ENCODE measurements at places on chromosomes 1 and 21.

DNA sequence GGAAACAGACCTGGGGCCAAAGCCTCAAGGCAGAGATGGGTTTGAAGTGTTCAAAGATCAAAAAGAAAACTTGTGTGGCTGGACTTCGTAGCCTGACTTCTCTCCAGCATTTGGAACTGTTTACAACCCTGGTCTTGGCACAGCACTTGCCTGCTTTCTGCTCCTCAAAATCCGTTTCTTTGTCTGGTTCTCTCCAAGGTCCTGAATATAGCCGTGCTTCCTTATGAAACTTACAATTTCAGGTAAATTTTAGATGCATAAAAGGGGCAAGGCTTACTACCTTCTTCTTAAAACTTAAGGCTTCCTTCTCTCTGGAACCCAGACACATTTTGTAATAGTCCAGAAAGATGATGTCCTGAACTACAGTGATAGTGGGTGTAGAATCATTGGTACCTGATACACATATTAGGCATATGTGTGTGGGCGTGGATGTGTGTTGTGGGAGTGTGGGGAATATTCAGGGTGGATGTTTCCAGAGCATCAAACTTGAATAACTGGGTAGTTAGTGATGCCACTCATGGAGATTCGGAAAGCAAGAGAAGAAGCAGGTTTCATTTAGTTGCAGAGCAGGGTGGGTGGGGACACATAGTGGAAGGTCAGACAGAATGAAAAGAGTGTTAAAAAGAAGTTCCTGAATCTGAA is 26.4 kb upstream of the FAM78B start:
- DNase-seq = no peak

DNA sequence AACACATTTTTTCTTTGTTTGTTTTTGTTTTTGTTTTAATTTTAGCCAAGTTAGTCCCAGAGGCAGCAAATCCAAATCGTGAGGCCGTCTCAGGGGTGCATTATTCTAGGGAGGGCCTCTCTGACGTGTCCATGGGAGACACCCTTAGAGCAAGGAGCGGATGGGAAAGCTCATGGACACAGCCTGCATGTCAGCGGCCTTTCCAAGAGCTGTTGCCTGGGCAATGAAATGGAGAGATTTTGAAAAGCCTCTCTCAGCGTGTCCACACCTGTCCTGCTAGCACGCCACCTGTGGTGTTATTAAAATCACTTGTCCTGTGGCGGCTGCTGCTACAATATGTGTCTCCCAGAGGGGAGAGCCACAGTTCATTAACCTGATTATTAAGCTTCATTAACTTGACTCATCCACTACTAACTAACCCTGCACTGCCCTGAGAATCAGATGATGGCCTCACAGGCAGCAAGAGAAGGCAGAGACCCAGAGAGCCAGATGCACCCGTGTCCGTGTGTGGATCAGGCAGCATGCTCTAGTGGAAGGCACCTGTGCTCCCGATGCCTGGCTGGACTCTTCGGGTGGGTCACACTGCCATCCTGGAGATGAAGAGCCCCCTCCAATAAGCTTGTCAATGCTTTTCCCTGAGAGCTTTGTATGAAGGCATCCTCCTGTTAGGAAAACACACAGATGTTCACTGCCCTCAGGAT is 133.3 kb downstream of the PGBD5 start:
- no peak for DNase-seq

GRCh38 chr1:21775985-21776562 is 6.9 kb downstream of the USP48 start:
- DNase-seq = no peak

DNA sequence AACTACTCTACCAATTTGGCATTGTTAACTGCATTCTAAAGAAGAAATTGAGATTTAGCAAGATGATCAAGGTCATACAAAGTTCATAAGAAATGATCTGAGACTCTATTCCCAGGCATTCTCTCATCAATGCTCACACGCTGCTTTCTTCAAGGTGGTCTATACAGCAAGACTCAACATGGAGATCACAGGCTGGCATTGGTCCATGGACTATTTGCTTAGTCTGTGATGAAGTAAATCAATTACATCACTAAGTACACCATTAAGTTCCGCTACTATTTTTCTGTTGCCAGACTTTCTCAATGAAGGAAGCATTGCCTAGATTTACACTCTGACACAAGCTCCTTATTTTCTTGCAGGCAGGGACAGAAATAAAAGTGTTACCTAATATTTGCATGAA is 51.9 kb upstream of the CYP2J2 start:
- DNase-seq = no peak

DNA sequence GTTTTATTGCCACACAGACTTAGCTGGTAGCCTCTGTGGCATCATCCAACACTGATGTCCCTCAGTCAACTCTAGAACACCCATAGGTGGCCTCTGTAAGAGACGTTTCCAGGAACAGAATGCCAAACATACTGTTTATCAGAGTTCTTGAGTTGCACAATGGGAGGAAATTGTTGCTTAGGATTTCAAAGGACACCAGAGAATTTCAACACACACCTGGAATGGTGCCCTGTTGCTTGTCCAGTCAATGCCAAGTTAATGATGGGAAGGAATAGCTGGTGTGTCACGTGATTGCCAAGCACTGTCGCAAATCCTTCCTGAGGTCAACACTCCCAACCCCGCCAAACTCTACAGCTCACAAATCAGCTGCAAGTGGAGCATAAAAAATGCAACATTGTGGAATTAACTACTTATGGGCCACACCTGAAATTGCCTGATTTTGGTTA is 28.6 kb upstream of the DUSP23 start:
- DNase-seq = no peak

GRCh38 chr1:33087677-33088076 is 6.7 kb downstream of the AZIN2 start:
- DNase-seq = no peak

GRCh38 chr1:33055210-33056008 is 18.7 kb upstream of the AK2 start:
- no peak for DNase-seq

DNA sequence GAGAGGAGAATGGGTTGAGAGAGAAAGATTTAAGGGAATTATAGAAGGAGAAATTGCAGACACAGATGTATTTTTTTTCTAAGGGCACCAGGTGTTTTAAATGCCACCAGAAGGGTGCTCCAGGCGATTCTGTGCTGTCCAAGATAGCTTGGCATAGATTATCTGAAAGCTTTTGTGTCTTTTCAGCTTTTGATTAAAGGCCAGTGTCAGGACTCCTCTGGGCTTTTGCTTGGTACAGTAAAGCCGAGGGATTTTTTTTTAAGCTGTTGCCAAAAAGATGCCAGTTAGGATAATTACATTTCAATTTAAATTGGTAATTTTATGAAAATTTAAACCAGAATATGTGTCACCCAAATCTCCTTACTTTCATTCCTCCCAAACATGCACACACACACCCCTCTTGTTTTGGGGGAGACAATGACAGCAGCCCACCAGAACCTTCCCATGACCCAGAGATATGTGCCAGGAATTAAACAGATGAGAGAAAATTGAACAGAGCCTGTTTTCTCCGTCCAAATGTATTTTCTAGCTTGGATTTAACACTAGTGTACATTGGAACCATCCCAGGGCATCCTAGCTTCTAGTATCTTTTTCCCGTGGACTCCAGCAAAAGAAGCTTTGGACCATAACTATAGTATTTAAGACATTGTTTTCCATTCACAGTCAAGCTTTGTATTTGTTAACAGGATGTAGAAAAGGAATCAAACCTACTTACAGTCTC is 670.7 kb upstream of the CXADR start:
- no peak for DNase-seq

DNA sequence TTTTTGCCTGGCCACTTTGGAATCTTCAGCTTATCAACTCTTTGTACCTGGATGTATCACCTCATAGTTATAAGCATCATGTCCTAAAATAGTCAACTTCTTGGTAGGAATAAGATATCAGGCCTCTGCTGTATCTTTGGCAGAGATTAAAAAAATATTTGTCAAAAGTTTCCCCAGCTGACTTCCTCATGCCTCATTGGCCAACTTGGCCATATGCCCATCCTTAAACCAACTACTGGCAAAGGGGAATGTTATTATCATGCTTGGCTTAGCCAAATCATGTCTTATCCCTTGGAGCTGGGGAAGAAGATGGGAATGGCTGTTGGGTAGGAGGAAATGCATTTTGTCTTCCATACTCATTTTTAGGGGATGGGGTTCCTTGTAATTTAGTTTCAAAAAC is 23.4 kb downstream of the NFASC start:
- DNase-seq = no peak

- DNase-seq = no peak
Observed at GRCh38 chr1:41369531-41369930, 8.3 kb downstream of the FOXO6 start.

- DNase-seq = no peak
Observed at GRCh38 chr1:173038875-173039554, 11.7 kb downstream of the TNFSF18 start.

DNA sequence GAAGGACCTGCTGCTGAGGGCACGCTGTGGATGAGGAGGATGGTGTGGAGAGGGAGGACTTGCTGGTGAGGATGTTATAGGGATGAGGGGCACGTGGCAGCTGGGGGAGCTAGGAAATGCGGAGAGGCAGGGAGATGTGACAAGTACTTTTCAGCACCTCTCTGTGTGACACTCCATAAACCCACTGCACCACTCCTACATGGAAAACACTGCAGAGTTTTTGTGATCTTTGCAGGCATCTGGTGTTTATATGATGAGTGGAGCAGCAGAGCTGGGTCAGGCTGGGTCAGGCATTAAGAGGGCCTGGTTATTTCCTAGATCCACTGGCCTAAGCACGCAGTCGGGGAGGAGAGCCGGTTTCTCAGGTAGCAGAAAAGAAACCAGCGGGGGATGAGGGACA is 167.3 kb upstream of the COA6 start:
- no peak for DNase-seq

DNA sequence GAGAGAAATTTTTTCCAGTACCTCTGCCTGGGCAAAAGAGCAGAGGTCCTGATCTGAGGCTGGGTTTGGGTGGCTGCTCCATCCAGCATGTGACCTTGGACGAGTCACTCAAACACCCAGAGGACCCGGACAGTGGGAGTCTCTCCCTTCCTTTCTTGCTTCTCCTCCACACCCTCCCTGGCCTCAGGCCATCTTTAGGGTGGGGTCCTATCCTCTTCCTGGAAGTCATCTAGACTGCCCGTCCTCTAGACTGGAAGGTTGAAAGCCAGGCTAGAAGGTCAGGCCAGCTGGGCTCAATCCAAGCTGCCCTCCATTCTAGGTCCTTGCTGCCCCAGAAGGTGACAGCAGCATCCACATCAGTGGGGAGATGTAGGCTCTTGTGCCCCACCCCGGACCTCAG is 599.5 kb downstream of the MATN1 start:
- DNase-seq = no peak

- DNase-seq = no peak
Observed at GRCh38 chr1:57036641-57037579, 71.1 kb upstream of the C8B start.

GRCh38 chr1:94551449-94551848 is 9.9 kb upstream of the F3 start:
- no peak for DNase-seq

Measured in coronary artery (tissue), 2 donors.